Stimulated activated CD8-positive, alpha-beta memory T cell treated with anti-CD3 and anti-CD28 coated beads, Interleukin-4, amount 100 ng/mL, for 24 hours (primary cell): ENCODE measurements at places on chromosomes 12 and 14.

DNA sequence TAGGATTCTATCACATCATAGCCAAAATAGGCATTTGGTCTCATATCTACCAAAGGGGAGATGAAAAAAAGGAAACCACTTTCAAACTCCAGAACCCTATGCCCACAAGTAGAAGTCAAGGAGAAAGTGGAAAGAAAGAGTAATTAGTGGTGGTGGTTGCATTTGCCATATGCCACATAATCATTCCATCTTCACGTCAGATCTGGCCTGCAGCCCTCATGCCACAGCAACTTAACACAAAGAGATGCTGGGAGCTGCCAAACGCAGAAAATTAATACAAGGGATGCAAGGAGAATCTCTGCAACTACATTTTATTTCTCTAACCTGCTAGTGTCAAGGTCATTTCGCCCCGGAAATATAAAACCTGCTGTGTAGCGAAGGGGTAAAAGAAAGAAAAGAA is 148.6 kb upstream of the FOXN3 start:
- DNase-seq = no peak

DNA sequence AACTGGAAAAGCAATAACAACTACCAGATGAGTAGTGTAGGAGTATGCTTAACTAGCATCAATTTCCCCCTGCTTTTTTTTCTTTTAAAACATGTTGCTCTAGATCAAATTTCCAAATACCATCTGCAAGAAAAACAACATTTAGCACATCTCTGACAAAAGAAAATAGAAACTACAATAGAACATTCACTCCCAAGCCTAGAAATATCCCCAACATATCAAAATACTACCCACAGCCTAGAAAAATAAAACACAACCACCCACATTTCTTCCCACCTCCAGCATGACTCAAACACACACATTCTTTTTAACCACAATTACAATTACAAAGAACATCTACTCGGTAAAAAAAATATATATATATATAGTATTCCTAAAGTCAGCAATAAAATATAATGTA is 120.0 kb downstream of the PPFIA2 start:
- DNase-seq = no peak

- DNase-seq = no peak
Measured at GRCh38 chr14:91373591-91374254, 43.9 kb downstream of the CCDC88C start.

DNA sequence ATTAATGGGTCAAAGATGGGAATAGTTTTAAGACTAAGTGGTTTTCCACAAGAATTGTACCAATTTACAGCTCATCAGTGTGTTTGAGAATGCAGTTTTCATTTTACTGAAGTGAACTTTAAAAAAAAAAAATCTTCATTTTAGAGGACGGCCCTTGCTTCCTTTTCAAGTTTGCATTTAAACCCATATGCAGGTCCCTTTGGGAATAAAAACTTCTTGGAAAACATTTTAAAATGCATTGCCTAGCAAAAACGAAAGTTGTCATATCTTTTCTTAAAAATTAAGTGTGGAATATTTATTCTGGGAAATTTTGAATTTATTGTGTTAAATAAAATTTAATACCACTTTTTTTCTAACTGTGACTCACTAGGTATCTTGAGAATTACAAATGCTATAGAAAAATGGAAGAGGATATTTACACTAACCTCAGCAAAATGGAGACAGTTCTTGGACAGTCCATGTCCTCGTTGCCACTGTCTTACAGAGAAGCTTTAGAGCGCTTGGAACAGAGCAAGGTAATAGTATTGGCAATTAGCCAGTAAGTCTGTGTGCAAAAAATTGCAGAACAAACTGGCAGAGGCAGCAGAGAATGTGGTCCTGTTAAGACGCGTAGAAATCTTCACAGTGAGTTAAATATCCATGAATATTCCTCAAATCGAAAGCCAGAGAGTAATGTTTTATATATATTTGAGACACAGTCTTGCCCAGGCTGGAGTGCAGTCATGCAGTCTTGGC is 209.7 kb downstream of the SYNE2 start:
- DNase-seq = no peak

- DNase-seq = no peak
Measured at GRCh38 chr14:64463195-64463594, 2.1 kb upstream of the AKAP5 start.

- DNase-seq = no peak
Measured at GRCh38 chr12:132827763-132828703, 636 bp downstream of the GOLGA3 start.

DNA sequence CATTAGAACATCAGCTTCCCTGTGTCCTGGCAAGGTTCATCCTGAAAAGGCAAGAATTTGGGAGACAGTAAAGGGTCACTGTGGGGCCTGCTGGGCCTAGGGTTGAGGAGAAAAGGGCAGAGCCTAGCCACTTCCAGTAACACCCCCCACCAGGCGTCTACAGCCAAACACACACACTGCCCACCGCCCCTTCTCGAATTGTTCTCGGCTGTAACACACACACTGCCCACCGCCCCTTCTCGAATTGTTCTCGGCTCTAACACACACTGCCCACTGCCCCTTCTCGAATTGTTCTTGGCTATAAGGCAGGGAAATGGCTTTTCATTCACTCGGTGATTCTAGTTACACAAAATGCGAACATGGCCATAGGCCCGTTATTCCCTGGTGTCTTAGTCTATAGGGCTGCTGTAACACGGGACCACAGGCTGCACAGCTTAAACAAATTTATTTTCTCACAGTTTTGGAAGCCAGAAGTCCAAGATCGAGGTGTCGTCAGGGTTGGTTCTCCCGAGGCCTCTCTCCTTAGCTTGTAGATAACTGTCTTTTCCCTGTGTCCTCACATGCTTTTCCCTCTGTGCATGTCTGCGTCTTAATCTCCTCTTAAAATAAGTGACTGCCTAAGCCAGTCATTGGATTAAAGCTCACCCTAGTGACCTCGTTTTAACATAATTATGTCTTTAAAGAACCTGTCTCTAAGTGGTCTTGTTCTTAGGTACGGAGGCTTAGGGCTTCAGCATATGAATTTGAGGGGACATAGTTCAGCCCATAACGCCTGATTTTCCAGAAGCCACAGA is 171.0 kb downstream of the ADGRD1 start:
- no peak for DNase-seq

DNA sequence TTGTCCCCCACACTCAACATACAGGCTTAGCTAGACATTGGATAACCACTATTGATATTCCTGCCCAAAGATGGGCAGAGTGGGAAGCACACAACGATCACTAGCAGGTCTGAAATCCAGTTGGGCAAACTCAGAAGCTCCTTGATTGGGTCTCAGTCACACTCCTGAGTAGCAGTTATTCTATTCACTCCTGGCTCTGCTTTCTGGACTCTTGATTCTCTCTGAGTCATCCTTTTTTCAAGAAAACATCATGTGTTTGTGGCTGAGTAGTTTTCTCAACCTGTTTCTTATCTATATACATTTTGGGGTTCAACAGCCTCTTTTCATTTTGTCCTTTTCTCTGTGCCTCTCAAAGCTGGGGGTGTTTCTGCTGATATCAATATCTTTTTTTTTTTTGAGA is 46.0 kb upstream of the MANSC4 start:
- no peak for DNase-seq

DNA sequence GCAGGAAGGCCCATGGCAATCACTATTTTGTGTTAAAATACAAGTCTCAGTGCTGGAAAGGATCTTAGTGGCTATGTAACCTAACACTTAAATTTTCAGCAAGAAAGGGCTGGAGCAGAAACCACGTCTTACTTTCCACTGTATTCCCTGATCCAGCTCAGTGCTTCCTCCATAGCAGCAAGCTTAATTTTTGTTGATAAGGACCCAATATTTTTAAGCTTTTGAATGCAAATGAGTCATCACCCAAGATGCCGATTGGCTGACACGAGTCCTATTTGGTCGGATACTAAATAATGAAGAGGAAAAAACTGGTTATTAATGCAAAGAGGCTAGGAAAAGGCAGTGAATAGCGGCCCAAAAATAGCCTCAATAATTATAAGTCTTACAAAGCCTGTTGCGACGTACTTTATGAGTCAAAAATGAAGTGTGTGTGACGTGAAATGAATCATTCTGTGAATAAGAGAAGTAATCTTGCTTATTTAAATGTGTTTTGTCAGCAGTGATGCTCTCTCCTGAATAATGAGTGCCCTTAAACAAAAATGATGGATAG is 46.9 kb upstream of the IGF1 start:
- DNase-seq = no peak

- DNase-seq = no peak
Measured at GRCh38 chr12:115840159-115840558, 437.3 kb downstream of the MED13L start.

DNA sequence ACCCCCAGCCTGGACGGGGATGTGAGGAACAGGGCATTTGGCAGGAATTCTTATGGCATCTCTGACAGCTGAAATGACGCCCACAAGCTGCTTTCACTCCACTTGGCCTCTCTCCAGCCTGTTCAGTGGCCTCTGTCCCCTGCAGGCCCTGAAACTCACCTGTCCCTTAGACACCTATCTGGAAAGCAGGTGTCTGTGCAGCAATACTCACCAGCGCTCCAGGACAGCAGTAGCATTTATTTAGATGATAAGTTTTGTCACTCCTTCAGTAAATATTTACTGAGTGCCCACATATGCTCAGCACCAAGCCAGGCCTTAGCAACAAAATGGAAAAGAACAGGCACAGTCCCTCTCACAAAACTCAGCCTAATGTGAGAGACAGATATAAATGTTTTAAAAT is 311.1 kb upstream of the FKBP4 start:
- no peak for DNase-seq

DNA sequence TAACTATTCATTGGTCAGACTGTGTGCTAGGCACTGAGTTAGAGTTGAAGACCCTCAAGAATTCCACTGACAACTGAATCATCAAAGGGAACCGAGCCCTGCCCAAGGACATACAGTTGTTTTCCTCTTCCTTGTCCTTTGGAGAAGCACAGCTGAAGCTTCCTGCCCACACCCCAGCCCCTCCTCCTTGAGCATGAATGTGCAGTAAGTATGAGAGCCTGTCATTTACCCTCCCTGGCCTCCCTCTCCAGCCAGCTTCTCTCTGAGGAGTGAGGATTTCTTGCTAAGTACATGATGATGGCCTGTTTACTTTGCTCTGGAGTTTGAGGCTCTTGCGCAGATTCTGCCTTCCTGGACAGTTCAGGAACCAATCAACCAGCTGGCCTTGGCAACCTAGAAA is 235.2 kb downstream of the CACNA1C start:
- DNase-seq = no peak

DNA sequence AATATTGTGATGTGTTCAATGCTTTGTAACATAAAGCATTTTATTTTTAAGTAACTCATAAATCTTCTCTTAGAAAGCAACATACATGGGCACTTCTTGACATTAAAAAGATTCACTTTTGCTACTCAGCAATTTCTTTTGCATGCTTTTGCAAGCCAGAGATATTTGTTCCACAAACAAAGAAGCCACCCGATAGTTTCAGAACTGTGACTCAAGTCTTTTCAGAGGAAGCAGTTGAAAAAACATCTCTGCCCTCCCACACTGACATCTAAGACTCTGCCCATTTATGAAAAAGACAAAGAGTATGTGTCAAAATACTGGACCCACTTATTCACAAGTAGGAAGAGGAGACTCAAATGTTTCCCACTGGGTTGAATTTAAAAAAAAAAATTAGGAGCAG is 7.5 kb downstream of the APPL2 start:
- DNase-seq = no peak

GRCh38 chr12:12582895-12583303 is 20.2 kb upstream of the DUSP16 start:
- no peak for DNase-seq

- DNase-seq = no peak
Measured at GRCh38 chr12:34598851-34599529, 576.7 kb downstream of the ALG10 start.

- DNase-seq = no peak
Measured at GRCh38 chr12:113910751-113911272, 55.3 kb downstream of the RBM19 start.

GRCh38 chr12:64733857-64734256 is 25.3 kb downstream of the GNS start:
- DNase-seq = no peak

- no peak for DNase-seq
Measured at GRCh38 chr14:75495882-75496281, 26.4 kb upstream of the BATF start.

DNA sequence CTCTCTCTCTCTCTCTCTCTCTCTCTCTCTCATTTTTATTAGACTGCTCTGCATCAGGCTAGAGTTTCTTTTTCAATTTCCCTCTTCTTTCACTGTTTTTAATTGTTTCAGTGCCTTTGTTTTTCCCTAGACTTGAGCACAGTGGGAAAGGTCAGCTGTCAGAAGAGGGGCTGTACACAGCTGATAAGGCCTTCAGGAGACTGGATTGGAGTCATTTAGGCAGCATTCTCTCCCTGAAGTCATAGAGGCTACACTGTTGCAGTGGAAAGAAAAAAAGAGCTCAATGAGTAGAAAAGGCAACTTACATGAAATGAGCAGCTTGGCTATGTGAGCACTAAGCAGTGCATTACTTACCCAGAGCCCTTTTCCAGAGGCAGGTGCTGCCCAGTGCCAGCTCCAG is 456.9 kb downstream of the NRXN3 start:
- DNase-seq = no peak

DNA sequence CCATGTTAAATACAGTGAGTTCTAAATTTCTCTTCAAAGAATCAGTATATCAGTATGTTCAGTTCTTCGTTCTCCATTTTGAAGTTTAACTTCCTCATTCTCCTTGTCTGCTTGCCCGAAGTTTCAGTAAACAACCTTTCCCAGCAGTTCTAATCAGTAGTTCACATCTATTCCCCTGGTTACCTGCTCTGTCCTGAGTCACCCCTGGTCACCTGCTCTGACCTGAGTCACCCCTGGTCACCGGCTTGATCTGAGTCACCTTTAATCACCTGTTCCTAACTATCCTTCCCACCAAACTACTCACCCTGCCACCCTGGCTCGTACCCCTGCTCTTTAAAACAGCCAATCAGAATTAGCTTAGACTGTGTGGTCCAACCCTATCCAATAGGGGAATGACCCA is 9.4 kb upstream of the OR10G3 start:
- DNase-seq = no peak

DNA sequence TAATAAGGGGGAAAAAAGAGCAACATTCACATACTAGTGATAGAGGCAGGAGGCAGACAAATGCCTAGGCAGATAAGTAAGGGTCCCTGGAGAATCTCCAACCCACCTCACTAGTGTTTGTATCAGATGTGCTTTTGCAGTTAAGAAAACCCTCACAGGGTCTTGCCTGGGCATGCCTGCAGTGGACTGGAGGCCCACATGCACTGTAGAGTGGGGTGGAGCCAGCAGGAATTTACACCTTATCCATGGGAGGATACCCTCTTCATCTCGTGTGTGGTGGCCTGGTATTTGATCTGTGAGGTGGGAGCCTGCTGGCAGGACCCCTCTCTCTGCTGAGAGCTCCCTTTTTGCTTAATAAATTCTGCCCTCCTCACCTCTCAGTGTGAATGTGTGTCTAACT is 238.0 kb upstream of the SLC16A7 start:
- no peak for DNase-seq
